Fibroblast of gingiva (primary cell): ENCODE measurements at places on chromosomes 7 and 10.

GRCh38 chr10:128929767-128930166 lies 537.3 kb upstream of the MGMT start:
- no peak for DNase-seq

DNA sequence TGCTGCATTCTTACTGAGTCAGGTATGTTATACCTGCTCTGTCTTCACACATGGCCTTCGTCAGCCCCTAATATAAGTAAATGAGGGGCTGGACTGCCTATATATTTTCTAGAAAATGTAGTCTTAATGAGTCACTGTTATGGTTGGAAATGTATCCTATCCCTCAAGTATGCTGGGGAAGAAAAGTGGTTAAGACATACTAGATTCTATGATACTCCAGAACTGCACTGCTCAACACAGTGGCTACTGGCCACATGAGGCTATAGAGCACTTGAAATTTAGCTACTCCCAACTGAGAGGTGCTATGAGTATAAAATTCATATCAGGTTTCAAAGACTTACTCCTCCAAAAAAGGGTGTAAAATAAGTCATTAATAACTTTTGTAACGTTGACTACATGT lies 104.3 kb upstream of the STEAP1B start:
- DNase-seq = no peak

DNA sequence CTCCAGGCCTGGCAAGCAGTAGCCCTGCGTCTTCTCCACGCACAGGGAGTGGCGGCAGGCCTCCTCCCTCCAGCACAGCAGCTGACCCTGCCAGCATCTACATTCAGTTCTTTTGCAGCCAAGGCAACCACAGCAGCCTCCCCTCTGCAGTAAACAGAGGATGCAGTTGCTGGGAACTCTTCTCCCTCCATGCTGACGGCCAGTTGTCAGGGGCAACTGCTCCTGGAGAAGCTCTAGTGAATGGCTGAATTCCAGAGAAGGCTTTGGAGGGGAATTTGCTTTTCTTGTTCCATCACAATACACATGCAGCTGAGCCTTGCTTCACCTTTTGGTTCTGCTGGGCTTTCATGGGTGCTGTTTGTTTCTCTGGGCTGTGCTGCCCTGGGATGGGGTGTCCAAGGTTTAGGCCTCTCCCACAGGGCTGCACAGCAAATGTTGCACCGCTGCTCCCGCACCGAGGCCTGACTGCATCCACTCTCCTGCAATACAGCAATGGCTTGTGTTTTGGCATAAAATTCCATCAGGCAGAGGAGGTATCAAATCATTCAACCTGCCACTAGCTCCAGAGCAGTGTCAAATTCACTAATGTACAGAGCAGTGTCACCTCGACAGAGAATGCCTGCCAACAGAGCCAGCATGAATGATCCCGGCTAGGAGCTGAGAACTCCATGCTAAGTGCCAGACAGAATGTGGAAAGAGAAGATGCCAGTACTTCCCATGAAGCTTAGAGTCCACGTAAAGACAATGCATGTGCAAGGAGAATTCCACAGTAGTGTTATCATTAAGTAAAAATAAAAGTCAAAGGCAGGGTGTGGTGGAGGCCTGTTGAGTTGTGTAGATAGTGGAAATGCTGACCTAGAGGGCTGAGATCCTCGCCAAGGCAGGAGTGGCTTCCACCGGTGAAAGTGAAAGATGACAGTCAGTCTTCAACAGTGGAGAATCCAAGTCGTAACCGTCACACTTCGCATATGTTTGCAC lies 399.6 kb downstream of the DPP6 start:
- no peak for DNase-seq

DNA sequence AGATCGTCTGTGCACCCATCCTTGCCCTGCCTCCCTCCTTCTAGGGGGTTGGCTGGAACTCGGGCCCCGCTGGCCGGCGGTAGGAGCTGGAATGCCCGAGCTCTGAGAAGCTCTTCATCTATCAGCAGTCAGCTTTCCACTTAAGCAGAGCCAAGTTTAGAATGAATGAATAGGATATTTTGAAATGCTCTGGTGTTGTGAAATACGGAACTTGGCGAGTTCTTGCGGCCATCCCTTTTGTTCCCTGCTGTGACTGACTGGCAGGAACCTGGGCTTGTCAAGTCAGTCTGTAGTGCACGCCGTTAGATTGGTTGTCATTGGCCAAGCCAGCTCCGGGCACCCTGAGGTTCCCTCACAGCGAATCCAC lies 33.3 kb downstream of the FOXK1 start:
- DNase-seq = peak; percentile 84

DNA sequence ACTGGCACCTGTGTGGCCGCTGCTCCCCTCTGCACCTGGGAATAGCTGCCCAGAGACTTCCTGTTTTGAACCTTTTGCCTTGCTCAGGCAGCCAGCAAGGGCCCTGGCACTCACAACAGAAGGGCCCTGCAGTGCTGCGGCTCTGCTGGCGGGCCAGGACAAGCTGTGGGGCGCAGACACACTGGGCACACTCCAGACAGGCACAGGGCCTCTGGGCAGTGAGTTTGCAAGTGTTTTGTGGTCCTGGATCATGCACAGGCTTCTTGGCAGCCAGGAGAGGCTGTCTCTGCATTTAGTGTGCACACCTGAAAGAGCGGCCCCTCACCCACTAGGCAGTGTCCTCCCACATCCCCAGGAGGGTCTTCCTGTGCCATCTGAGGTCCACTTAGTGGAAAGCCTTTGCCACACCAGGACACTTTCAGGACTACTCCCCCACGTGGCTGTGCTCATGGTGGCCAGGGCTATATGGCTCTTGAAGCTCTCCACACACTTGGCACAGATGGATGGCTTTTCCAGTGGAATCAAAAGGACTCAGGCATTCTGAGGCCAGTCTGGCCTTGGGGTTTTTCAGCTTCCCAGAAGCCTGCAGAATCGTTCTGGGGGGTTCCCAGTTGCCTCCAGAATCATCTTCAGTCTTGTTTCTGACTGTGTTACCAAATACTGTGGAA lies 5.0 kb upstream of the ATP6V0E2 start:
- no peak for DNase-seq

DNA sequence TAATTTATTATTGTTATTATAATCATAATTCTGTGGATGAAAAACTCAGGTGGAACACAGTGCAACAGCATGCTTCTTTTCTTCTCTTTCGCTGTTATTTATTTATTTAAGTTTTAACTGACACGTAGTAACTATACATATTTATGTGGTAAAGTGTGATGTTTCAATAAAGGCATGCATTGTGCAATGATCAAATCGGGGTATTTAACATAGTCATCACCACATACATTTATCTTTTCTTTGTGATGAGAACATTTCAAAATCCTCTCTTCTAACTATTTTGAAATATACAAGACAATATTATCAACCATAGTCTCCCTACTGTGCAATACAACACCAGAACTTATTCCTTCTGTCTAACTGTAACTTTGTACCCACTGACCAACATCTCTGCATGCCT lies 152.5 kb upstream of the LYZL1 start:
- no peak for DNase-seq

DNA sequence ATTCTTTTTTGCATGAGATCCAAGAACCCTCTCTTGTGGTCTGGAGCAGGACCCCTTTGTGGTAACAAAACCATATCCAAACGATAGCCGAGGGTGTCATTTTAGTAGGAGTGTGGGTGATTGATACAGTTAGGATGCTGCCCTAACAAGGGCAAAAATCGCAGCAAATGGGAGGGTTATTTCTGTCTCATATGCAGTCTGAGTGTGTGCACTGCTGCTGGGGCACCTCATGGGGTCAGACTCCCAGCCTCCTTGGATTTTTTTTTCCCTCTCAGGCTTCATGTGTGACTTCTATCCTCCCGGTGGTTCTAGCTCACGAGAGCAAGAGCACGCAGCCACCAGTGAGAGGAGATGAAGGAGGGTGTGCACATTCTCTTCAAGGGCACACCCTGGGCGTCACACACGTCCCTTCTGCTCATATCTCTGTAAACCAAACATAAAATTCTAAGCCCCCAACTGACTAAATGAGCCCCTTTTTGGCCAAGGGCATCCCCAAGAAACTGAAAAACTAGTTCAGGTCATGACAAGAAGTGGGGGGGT lies 28.6 kb upstream of the IL15RA start:
- no peak for DNase-seq
